Effector memory CD8-positive, alpha-beta T cell (primary cell): ENCODE measurements at places on chromosomes 7 and 10.

- DNase-seq: no peak
Measured at GRCh38 chr10:53045315-53045714, 272.7 kb upstream of the MBL2 start.

GRCh38 chr10:118362103-118362502 lies 20.0 kb upstream of the FAM204A start:
- no peak for DNase-seq

GRCh38 chr10:112895292-112895691 lies 54.8 kb upstream of the TCF7L2 start:
- no peak for DNase-seq

- peak; percentile 7 for DNase-seq
Measured at GRCh38 chr7:155002411-155003091, 373 bp downstream of the PAXIP1 start.

DNA sequence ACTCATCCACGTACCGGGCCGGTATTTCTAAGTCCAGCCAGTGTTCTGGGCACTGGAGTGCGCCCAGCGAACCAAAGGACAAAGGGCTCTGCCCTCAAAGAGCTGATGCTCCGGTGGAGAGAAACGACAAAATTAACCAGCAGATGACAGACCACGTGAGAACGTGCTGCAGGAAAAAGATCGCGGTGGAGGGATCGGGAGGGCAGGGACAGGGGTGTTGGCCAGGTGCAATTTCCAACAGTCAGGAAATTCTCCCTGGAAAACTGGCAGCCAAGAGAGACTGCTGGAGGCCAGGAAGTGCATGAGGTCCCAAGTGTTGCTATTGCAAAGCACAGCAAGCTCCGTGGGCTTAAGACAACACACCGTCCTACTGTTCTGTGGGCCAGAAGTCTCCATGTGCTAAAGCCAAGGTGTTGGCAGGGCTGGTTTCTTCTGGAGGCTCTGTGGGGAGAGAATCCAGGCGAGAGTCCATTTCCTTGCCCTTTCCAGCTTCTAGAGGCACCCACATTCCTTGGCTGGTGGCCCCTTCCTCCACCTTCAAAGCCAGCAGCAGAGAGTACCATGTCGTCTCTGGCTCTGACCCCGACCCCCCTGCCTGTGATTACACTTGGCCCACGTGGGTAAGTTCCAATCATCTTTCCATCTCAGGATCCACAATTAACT lies 21.3 kb upstream of the AMZ1 start:
- no peak for DNase-seq
